ENCODE measurements at places on chromosomes 5 and 9.

- H3K36me3 ChIP-seq, result peaks cover 2% of the 10 kb centered on the region
- H3K4me3 ChIP-seq, result no peak overlapping the region
- no peaks in the 10 kb centered on the region for H3K4me1 ChIP-seq
- no peaks in the 10 kb centered on the region for H3K27me3 ChIP-seq
Observed at GRCh38 chr5:71475788-71476384, 20.4 kb downstream of the BDP1 start.

GRCh38 chr5:96572864-96573512, 89.2 kb upstream of the CAST start:
- peaks cover 9% of the 10 kb centered on the region for H3K27me3 ChIP-seq
- DNase-seq, result no peak
- no peak overlapping the region for H3K4me3 ChIP-seq
- H3K36me3 ChIP-seq, result no peaks in the 10 kb centered on the region

GRCh38 chr9:99257723-99258389, 35.8 kb downstream of the SEC61B start:
- no peak for DNase-seq
- peaks cover 3% of the 10 kb centered on the region for H3K36me3 ChIP-seq
- H3K4me3 ChIP-seq, result no peak overlapping the region

DNA sequence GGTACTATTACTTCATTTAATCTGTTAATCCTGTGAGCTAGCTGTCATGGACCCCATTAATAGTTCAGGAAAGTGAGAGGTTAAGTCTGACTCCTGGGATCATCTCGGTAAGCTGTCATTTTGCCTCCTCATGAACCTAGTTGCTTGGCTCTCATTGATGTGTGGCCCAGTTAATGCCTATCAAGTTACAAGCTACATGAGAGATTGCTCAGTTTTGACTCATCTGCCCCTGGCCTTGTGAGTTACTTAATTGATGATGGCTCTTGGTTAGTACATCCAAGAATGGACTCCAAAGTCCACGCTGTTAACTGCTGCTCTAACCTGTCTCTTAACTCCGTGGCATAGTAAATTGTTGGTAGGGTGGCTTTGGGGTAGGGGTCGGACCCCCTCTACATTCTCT, 23.9 kb downstream of the LARP1 start:
- no peak overlapping the region for H3K27ac ChIP-seq
- no peaks in the 10 kb centered on the region for H3K27me3 ChIP-seq
- no peak overlapping the region for H3K4me3 ChIP-seq

DNA sequence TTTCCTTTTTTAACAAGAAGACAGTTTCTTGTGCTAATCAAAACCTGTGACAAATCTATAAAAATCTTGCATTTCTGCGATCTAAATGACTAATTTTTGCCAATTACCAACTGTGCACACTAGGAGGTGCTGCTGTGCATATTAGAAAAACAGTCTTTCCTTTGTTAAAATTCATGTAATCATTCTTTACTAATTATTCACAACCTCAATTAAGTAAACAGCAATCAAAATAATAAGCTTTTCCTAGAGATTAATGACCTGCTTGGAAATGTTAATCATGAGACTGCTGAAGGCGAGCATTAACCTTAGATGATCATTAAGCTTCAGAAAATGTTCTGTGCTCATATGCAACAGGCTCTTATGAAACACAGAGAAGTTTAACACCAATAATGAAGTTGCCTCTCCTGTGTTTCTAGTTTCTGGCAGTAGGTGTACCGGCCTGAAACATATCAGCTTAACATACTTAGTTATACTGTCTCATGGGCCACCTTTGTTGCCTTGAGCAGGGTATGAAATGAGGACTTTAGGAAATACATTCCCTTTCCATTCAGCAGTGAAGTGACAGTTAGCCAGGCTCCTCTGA, 17.7 kb downstream of the RFESD start:
- H3K27ac ChIP-seq, result no peak overlapping the region
- H3K27me3 ChIP-seq, result no peaks in the 10 kb centered on the region
- H3K4me1 ChIP-seq, result peaks cover 5% of the 10 kb centered on the region
- peak; percentile 27 for DNase-seq

All from activated T-cell treated with anti-CD3 and anti-CD28 coated beads, Interleukin-2, amount 50 U/mL, for 72 hours (primary cell).